ENCODE measurements at places on chromosomes 5 and 9.

- DNase-seq = no peak
These were observed 77.1 kb downstream of the STRBP start for GRCh38 chr9:123191260-123191659.

DNA sequence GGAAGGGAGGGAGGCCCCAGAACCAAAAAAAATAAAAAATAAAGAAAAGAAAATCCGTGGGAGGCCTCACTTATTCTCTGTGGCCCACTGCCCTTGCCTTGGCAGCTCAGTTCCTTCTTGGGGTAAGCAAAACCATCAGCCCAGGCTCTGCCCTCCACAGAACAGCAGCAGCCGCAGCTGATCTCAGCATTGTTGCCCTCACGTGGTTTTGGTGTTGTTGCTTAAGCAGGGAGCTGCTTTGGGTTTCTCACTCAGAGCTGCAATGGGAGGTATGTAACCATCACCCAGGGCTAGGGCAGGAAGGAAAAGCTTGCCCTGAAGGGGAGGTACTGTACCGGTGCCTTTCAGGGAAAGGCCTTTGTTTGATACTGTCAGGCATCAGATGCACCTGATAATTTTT lies 374.7 kb upstream of the WWC1 start:
- DNase-seq = no peak

DNA sequence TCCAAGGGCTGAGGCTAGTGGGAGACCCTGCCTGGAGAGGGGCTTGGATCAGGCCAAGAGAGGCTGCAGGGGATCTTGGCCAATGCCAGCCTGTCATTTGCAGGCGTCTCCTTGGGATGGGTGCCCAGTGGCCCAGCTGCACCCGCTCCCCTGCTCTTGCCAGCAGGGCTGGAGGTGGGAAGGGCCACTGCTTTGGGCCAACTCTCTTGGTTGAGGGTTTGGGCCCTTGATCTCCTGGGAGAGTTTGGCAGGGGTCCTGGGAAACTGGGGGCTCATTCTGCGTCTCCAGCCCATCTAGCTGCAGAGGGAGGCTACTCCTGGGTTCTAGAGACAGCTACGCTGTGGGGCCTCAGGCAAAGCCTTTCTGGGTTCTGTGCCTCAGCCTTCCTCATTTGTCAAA lies 10.5 kb downstream of the PSD2 start:
- no peak for DNase-seq

DNA sequence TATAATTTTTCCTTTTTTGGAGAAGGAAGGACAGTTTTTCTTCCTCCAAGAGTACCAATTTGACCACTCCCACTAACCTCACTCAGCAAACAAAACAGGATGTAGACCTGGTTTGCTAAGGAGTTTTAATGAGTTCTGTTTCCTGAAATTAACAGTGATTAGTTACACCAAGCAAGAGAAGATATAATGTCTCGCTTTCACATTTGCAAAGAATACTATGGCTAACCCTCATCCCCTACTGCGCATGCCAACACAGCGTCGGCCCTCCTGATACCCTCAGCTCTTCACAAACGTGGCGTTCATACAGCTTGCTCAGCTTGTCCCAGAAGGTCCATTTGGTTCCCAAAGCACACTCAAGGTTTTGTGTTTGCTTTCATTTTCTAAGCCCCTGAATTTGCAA lies 41.9 kb upstream of the IPPK start:
- DNase-seq = no peak

DNA sequence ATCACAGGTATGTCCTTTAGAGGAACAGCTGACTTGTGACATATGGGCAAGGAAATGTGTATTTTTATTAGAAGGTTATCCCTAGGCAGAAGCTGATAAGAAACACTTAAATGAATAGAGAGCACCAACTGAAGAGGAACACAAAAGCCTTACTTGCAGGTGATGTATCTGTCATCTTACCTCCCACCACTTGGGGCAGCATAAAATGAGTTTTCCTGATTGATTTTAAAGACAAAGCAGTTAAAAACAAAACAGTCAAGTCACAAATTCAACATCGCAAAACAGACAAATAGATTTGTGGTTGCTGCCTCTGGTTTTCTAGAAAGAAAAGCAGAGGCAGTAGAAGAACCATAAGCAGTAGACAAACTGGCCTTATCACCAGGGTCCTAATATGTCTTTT lies 302.4 kb upstream of the ZNF462 start:
- no peak for DNase-seq

DNA sequence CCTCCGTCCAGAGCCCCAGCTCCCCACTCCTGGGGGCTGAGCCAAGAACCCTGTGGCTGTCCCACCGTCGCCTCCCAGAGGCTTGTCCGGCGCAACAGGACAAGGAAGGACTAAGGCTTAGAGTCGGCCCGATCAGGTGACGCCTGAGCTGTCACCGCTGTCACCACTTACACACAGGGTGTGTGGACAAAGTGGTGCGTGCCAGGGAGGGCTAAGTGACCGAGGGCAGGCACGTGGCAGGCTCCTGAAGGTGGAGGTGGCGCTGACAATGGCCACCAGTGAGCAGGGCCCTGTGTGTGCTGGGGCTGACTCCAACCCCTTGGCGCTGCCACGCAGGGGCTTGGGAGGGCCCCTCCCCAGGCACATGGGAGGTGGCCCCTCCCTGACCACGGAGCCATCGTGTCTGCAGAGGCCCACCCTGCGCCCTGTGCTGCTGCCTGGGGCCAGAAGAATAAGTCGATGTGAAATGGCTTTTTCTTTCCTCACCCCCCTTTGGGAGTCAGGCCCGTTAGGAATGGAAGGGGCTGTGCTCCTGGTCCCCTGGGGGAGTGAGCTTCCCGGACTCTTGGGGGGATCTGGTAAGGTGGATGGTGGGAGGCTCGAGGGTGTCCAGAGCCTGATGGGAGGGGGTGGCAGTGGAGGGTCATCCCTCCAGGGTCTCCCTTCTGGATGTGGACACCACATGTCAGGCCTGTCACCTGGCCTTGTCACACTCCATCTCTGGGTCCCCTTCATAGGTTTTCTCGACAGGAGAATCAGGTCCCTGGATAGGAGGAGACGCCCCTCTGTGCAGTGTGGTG lies 2.6 kb upstream of the GPSM1 start:
- no peak for DNase-seq

DNA sequence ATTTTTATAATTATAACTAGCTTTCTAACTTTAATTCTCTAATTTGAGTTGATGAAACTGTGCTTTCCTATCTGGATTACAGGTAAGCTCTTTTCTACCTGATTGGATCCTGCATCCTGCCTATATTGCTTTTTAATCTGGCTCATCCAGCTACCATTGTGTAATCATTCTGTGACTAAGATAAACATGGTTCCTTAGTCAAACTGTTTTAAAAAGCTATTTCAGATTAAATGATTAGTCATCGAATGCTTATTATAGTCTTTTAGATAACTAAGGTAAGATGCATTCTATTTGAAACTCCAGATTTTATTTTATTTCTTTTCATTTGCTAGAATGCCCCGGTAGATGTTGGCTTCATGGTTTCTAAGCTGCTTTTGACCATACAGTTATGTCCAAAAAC lies 50.7 kb downstream of the ICE1 start:
- DNase-seq = no peak

- DNase-seq = no peak
These were observed 5.8 kb downstream of the ERGIC1 start for GRCh38 chr5:172839669-172840431.

DNA sequence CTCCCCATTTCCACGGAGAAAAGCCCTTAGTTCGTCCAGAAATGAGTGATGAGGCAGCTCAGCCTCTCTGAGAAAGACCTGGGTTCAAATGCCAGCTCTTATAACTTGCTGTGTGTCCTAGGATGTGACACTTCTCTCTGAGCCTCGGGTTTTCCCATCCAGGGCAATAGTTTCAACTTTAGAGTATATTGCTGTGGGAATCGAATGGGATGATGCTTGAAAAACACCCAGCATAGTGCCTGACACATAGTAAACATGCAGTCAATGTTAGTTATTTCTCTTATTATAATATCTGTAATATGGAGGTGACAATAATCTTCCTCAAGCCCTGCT lies 430 bp upstream of the MAPKAP1 start:
- DNase-seq = no peak

DNA sequence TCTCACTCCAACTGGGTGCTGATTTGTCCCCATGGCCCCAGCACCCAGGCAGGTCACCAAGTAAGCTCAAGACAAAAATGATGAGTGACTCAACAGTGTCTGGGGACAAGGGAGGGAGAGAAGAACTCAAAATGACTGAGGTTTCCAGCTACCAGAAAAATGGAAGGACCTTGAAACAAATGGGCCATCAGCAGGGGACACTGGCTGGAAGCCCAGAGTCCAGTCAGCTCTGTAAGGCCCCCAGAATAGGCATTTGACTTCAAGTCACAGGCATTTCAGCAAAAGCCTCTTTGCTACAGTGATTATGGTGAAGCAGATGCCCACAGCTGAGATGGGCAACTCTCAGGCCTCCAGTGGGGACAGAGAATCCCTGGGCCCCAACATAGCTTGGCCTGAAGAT lies 139.0 kb upstream of the GABRP start:
- no peak for DNase-seq
